HT1080 (cell line): ENCODE measurements at places on chromosomes 4 and X. TPM values are rescaled to one million over a fixed set of nuclear protein-coding genes. Genes with fewer than 3 reads are reported as not detected.

Gene ANXA10
- total RNA-seq: 0.11 and 0.67 TPM in 2 replicates

Gene PROM1
- total RNA-seq: not detected in 2 replicates

Gene PPP1R3F
- total RNA-seq: 0.30 and 0.53 TPM in 2 replicates

Gene TRIM60
- total RNA-seq: not detected in 2 replicates

Gene ERAS
- not detected in 2 replicates for total RNA-seq

Gene LEF1
- 24.9 and 27.7 TPM in 2 replicates for total RNA-seq

Gene POLN
- total RNA-seq: 1.7 and 2.9 TPM in 2 replicates

Gene SORCS2
- 1.6 and 5.4 TPM in 2 replicates for total RNA-seq

Gene FREM3
- not detected in 2 replicates for total RNA-seq

Gene ZNF732
- total RNA-seq: not detected in 2 replicates

Gene LNX1
- total RNA-seq: 0.87 and 1.3 TPM in 2 replicates

Gene TMEM144
- total RNA-seq: not detected in 2 replicates

Gene CYBB
- total RNA-seq: 0.13 TPM in 1 of 2 replicates, not detected in the other

Gene CCKAR
- not detected in 2 replicates for total RNA-seq

Gene EPGN
- not detected in 2 replicates for total RNA-seq

Gene SPANXN3
- total RNA-seq: 1.1 and 2.4 TPM in 2 replicates

Gene MAMLD1
- 1.7 and 3.0 TPM in 2 replicates for total RNA-seq

Gene CBLL2
- not detected in 2 replicates for total RNA-seq

Gene SMARCA1
- 23.7 and 28.3 TPM in 2 replicates for total RNA-seq

Gene CT47B1
- total RNA-seq: not detected in 2 replicates

Gene TRIML1
- not detected in 2 replicates for total RNA-seq

Gene FOXP3
- total RNA-seq: not detected in 2 replicates

Gene ZBED1
- 27.6 and 32.7 TPM in 2 replicates for total RNA-seq

Gene RPS6KA6
- total RNA-seq: not detected in 2 replicates

Gene SLC2A9
- total RNA-seq: 0.27 and 0.37 TPM in 2 replicates

Gene CLCN4
- 0.03 and 0.08 TPM in 2 replicates for total RNA-seq

Gene TCEAL6
- total RNA-seq: not detected in 2 replicates

Gene CTAG1B
- total RNA-seq: 11.9 and 128 TPM in 2 replicates
